ENCODE measurements at places on chromosomes 4 and X.

DNA sequence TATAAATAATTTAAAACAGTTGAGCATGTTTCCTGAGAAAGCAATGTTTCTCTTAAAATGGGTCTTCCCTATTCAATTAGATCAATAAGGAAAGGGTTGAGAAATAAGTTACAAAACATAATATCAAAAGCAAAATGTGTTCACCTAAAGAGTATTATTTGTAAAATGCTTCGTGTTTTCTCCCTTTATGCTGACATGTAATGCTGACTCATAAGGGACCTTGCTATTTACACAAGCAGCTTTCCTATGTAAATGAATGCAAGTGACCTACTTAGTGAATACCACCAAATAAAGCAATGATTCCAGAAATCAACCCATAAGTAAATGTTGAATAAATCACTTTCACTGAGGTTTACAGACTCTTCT lies 91.5 kb downstream of the ELOVL6 start:
- DNase-seq = no peak

- no peak for DNase-seq
Observed at GRCh38 chr4:164866817-164867490, 10.0 kb upstream of the APELA start.

- DNase-seq = no peak
Observed at GRCh38 chr4:127082986-127083385, 549.8 kb upstream of the INTU start.

- no peak for DNase-seq
Observed at GRCh38 chrX:151396042-151396824, 773 bp upstream of the VMA21 start.

- no peak for DNase-seq
Observed at GRCh38 chrX:18491587-18492340, 66.4 kb downstream of the CDKL5 start.

DNA sequence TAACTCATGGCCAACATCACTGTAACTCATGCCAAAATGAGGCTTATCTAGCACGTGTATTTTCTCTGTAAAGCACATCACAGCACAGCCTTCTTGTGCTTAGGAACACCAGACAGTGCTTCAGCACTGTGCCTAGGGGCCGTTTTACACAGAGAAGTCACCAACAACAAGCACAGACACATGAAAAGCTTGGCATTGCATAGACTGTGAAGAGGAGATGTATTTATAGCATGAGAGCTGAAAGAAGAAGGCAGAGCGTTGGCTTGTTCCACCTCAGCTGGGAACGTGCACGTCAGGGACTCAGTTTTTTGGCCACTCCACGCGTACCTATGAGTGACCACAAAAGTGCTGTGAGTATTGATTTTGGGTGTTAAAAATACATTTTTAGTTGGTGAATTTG lies 116.3 kb upstream of the SFRP2 start:
- DNase-seq = no peak

- no peak for DNase-seq
Observed at GRCh38 chrX:65572971-65573370, 38.4 kb upstream of the LAS1L start.

- DNase-seq = no peak
Observed at GRCh38 chr4:124491361-124492145, 221.0 kb downstream of the ANKRD50 start.

- DNase-seq = no peak
Observed at GRCh38 chrX:44101281-44101680, 128.1 kb upstream of the NDP start.

DNA sequence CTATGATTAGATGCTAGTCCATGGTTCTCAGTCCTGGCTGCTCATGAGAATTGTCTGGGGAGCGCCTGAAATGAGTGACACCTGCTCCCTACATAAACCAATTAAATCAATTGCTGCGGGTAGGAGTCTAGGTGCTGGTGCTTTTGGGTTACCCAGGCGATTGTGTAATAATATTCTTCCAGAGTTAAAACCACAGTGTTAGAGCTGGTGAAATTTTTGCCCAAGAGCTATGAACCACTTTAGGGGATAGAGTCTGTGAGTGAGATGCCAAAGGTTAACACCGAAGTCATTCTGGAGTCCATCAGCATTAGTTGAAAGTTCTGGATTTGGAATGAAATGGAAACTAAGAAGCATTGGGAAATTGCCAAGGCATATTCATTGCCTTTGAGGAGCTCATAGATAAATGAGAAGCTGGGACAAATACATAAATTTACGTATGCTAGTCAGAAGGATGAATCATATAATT lies 15.3 kb downstream of the PDK3 start:
- DNase-seq = no peak

DNA sequence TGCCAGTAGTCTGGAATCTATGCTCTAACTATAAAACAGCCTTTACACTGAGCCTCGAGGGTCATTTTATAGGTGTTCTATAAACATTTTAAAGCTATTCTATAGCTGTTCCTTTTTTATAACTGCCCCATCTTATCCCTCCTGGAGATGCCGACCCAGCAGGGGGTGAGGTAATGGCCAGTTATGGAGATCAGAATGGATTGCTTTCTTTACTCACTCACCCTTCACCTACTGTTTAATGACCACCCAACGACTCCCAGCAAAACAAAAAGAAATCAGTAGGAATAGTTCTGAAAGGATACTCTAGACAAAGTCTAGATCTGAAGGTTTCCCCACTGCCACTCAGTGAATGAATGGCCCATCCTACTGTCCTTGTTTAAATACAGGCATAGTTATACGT lies 1113.1 kb downstream of the FAT4 start:
- no peak for DNase-seq

GRCh38 chr4:174580597-174580996 lies 58.3 kb upstream of the HPGD start:
- no peak for DNase-seq

DNA sequence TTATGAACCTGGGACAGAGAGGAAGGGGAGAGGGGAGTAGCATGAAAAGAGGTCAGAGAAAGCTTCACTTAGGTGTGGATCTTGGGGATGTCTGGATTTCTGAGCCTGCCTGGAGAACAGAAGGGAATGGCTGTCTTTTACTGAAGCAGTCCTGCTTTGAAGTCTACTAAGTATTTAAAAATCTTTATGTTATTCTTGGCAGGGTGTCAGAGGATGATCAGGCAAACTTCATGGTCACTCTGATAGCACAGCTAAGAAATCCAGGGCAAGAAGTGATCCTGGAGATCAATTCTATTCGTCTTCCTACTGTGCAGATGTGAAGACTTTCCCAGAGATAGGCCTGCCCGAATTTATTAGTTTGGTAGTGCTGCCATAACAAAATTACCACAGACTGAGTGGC lies 464.4 kb upstream of the BOD1L1 start:
- DNase-seq = no peak

- no peak for DNase-seq
Observed at GRCh38 chr4:20445933-20446723, 194.4 kb downstream of the SLIT2 start.

- DNase-seq = no peak
Observed at GRCh38 chr4:12897954-12898353, 586.2 kb downstream of the RAB28 start.

DNA sequence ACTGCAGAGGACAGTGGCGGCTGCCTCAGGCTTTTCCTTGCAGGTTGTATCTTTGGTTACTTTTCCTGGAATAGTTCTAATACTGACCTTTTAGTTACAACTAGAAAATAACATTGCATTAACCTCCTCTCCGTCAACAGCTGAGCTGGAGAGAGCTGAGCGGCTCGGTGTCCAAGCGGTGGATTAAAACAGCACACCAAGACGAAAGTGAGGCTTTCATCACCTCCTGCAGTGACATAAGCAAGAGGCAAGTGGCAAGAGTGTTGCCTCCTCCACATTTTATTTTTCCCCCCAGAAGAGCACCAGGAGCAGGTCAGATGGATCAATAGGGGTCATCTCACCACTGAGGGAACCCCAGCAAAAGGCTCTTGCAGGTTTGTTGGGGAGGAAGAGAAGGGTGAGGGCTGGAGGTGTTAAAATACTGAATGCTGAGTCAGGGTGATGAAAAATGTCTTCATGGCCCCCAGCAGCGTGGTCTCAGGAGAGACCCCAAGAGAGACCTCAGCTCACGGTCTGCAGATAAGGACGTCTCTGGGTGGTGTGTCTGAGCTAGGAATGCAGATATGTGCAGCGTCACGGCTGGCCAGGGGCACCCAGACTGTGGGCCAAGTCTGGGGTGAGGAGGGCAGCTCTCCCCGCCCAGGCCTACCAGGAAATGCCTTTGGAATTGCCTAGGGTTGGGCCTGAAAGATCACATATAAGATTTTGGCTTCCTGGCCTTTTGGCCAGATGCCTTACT lies 50.3 kb downstream of the CASP3 start:
- no peak for DNase-seq

DNA sequence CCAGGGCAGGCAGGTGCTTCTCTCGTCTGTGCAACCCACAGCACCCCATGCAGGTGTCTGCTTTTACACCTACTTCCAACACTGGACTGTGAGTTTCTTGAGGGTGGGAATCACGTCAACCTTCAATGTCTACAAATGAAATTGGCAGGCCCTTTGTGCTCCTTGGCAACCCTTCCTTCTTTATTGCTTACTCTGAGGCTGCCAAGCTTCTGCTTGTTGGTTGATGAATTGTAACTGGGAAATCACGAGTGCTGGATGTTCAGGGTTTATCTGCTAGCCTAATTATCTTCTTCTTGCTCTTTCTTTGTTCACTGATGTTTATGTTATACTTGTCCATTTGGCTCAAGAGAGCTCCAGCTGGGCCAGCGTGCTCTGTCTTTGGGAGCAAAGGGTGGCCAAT lies 2.5 kb upstream of the DGAT2L6 start:
- no peak for DNase-seq

DNA sequence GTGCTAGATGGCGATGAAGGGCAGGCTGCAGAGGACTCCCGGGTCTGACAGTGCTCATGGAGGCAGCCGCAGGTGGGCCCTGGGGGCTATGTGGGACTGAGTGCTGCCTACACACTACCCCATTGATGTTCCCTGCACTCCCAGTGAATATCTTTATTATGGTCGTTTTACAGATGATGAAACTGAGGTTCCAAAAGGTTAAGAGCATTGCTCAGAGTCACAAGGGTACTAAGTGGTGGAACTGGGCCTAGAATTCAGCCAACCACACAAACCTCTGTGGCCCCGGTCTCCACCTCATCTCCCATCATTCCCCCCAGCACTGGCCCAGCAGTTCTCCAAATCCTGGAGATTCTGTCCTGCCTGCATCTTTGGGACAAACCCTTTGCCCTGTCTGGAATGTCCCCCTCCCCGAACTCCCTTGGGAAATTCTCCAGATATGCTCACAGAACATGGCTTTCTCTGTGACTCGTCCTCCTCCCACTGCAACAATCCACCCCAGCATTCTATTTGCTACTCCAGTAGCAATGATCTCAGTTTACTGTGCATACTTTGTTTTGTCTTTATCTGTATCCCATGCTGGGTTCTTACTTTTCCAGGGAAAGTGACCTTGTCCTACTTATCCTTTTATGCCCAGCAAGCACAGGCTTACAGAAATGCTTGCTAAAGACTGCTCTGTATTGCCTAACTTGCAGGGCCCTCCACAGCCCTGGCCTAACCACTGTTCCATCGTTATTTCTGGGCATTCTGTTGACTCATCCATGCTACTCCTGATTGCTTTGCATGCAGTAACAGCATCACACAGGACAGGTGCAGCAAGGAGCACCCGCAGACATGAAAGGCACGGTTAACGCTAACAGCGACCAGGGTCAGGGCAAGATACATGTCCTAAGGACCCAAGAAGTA lies 14.0 kb downstream of the PNMA6F start:
- DNase-seq = no peak

DNA sequence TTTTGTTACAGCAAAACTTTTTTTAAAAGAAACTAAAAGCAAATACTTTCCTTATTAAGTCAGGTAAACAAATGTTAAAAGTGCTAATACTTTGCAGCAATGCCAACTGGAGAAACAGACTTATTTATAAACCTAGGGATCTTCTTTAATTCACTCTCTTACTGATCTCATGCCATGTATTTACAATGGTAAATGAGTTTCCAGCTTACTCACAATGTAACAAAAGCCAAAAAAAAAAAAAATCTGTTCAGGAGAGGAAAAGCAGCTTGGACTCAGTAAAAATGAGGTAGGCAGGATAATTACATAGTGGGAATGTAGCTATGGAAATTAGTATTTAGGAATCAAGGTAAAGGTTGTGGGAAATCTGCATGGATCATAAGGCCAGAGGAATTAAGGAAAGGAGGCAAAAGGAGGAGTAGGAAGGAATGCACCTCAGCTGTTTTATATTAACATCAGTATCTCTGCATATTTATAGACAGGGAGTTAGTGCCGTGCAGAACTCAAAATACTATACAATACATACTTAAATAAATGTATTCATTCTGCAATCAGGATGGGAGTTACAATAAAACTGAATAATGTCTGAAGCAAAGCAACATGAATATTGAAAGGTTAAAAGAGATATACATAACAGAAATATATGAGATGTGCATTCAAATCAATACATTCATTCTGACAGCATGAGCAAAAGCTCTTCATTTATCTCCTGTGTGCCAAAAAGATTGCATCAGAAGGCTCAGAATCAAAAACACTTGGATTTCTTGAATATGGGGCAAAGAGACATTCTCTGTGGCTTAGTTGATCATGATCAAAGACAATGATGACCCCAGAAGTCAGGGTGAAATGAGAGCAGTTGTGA lies 57.9 kb upstream of the ETNPPL start:
- no peak for DNase-seq

- no peak for DNase-seq
Observed at GRCh38 chr4:108156391-108156790, 12.3 kb downstream of the LEF1 start.

DNA sequence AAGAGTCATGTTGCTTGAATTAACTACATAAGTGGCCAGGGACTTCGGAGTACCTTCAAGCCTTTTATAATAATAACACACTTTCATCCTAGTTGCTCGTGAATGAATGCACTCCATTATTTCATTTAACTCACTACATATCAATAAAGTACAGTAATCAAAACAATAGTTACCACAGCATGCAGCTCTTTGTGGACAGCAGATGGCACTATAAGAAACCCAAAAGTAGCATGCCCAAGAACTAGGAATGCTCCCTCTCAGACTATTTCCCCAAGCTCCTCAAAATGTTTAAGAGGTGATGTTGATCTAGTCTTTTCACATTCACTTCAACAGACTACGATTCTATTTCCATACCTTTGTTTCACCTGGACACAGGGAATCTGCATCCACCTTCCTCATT lies 500.8 kb upstream of the DIAPH2 start:
- no peak for DNase-seq

GRCh38 chr4:118756958-118757357 lies 71.8 kb downstream of the METTL14 start:
- no peak for DNase-seq

- DNase-seq = no peak
Observed at GRCh38 chrX:14832151-14832550, 40.7 kb downstream of the FANCB start.

Measured in keratinocyte (primary cell).